ENCODE measurements at places on chromosomes 7 and 10. TPM values are rescaled to one million over a fixed set of nuclear protein-coding genes. Genes with fewer than 3 reads are reported as not detected.

GRCh38 chr7:51012569-51013217 lies 230.0 kb upstream of the GRB10 start:
- H3K27ac ChIP-seq, result no peak overlapping the region
- DNase-seq, result no peak
- peaks cover 8% of the 10 kb centered on the region for H3K27me3 ChIP-seq
- no peak overlapping the region for H3K4me3 ChIP-seq
- H3K36me3 ChIP-seq, result no peaks in the 10 kb centered on the region
- no peaks in the 10 kb centered on the region for H3K4me1 ChIP-seq

DNA sequence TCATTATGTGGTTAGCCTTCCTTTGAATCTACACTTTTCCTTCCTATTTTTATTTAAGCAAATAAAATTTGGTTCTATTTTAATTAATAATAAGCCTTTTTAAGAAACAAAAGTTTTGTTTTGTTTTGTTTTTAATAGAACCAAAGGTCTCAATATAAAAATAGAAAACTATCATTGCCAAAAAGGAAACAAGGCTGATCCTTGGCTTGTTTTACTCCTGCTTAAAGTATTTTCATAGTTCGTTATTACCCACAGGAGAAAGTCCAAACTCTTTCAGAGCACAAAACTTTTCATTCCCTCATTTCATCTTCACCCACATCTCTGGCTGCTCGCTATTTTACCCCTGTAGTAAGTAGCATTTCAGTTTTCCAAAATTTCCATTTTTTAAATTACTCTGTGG lies 374.8 kb downstream of the SEMA3D start:
- no peak overlapping the region for H3K27ac ChIP-seq
- DNase-seq, result no peak
- H3K27me3 ChIP-seq, result no peaks in the 10 kb centered on the region
- H3K36me3 ChIP-seq, result no peaks in the 10 kb centered on the region

DNA sequence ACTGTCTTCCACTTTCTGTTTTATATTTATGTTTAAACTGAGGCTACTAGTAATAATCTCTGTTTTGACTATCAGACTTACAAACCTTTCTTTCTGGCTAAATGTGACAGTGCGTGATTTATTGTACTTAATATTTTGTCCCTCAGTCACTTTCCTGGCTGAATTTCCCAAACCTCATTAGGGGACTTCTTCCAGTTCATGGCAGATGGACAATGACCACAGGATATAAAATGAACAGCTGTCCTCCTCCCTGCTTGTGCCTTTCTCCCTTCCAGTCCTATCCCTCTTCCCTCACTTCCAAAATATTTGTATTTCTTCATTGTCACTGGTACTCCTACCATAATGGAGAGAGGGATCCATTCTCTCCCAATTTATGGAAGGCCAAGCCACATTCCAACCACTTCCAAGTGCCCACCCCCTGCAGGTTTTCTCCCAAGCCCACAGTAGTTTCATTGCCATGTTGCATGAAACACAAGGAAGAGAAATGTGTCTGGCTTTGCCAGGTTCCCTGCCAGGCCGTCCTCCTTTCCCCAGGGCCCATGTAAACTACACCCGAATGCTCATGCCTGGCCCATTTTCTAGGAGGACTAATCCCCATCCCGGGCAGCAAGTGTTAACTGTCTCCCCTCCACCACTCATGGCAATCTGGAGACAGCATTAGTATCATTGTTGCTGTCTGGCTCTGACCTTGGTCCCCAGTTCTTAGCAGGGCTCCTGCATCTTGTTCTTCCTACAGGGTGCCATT lies 269.5 kb upstream of the SLC26A5 start:
- H3K4me1 ChIP-seq, result no peaks in the 10 kb centered on the region
- DNase-seq, result no peak
- no peak overlapping the region for H3K4me3 ChIP-seq
- no peaks in the 10 kb centered on the region for H3K36me3 ChIP-seq

- no peaks in the 10 kb centered on the region for H3K27me3 ChIP-seq
- peaks cover 11% of the 10 kb centered on the region for H3K36me3 ChIP-seq
- peak overlapping the region; percentile 31 for H3K4me3 ChIP-seq
- peak overlapping the region; percentile 90 for H3K27ac ChIP-seq
- H3K4me1 ChIP-seq, result peaks cover 98% of the 10 kb centered on the region
- no peak for DNase-seq
Observed at GRCh38 chr10:124696446-124697392, 47.5 kb downstream of the FAM53B start.

- no peaks in the 10 kb centered on the region for H3K36me3 ChIP-seq
- H3K4me3 ChIP-seq, result no peak overlapping the region
- H3K27me3 ChIP-seq, result no peaks in the 10 kb centered on the region
- DNase-seq, result no peak
- H3K4me1 ChIP-seq, result no peaks in the 10 kb centered on the region
Observed at GRCh38 chr7:45977256-45977780, 56.2 kb upstream of the IGFBP3 start.

- no peaks in the 10 kb centered on the region for H3K36me3 ChIP-seq
- H3K27ac ChIP-seq, result no peak overlapping the region
Observed at GRCh38 chr7:155983176-155983815, 171.0 kb upstream of the SHH start.

DNA sequence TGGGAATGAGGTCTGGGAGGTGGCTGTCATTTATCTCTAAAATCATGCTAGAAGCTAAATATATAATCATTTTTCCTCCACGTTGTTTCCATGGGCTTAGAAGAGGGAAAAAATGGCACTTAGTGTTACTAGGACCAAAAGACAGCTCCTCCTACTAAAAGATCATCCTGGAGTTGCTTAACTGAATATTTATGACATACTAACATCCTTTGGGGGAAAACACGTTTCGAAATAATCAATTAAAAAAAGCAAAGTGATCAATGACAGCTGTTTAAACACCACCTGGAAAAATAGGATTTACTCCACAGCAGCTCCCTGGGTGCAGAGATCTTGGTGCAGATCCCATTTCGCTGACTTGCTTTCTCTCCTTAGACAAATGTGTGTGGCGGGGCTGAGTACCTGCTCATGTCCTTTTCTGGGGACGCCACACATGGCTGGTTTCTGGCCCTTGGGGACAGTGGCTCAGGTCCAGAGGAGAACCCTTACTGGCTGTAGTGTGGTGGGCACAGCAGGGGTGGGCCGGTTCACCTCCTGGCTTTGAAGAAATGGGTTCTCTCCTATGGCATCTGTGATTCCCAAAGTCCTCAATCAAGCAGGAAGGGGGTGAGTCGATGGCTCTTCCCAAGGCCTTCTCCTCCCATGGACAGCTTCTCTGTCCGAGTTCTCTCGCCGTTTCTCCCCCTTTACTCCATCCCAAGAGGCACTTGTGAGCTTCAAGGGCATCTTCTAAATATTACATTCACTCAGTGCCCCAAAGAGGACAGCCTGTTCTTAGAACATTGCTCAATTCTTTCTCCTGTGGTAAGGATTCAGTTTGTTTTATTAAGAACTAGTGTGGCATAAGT lies 156.4 kb upstream of the KLF14 start:
- no peak overlapping the region for H3K27ac ChIP-seq
- peaks cover 3% of the 10 kb centered on the region for H3K4me1 ChIP-seq
- H3K36me3 ChIP-seq, result no peaks in the 10 kb centered on the region
- no peak for DNase-seq
- no peaks in the 10 kb centered on the region for H3K27me3 ChIP-seq

- no peaks in the 10 kb centered on the region for H3K4me1 ChIP-seq
- no peaks in the 10 kb centered on the region for H3K36me3 ChIP-seq
- H3K4me3 ChIP-seq, result no peak overlapping the region
- H3K27ac ChIP-seq, result no peak overlapping the region
- DNase-seq, result no peak
Observed at GRCh38 chr10:119761106-119761505, 35.3 kb downstream of the INPP5F start.

DNA sequence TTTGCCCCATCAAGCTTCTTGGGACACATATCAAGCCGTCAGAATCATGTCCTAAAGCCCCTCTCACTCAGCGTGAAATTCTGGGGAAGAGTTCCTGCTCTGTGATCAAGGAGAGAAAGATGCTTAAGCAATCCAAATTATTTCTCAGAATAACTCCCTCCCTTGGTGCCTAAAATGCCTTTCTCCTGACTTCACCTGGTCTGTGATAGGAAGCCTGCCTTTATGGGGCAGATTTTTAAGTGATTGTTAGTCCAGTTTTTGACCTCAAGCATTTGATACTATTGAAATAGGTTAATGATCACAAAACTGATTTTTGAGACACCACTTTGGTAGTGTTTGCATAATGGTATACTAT lies 76.4 kb upstream of the MAGI2 start:
- no peak for DNase-seq
- no peak overlapping the region for H3K27ac ChIP-seq
- no peaks in the 10 kb centered on the region for H3K27me3 ChIP-seq
- H3K4me3 ChIP-seq, result no peak overlapping the region
- H3K4me1 ChIP-seq, result no peaks in the 10 kb centered on the region
- no peaks in the 10 kb centered on the region for H3K36me3 ChIP-seq

GRCh38 chr10:131061216-131061615 lies 250.3 kb downstream of the TCERG1L start:
- no peak for DNase-seq
- H3K27ac ChIP-seq, result no peak overlapping the region
- peaks cover 12% of the 10 kb centered on the region for H3K27me3 ChIP-seq

- H3K27me3 ChIP-seq, result no peaks in the 10 kb centered on the region
- H3K36me3 ChIP-seq, result no peaks in the 10 kb centered on the region
- no peaks in the 10 kb centered on the region for H3K4me1 ChIP-seq
- no peak overlapping the region for H3K27ac ChIP-seq
- no peak for DNase-seq
Observed at GRCh38 chr10:7054915-7055314, 355.9 kb downstream of the SFMBT2 start.

- no peak overlapping the region for H3K27ac ChIP-seq
- no peaks in the 10 kb centered on the region for H3K4me1 ChIP-seq
- no peak for DNase-seq
- H3K4me3 ChIP-seq, result no peak overlapping the region
Observed at GRCh38 chr10:3720228-3721019, 64.6 kb downstream of the KLF6 start.

DNA sequence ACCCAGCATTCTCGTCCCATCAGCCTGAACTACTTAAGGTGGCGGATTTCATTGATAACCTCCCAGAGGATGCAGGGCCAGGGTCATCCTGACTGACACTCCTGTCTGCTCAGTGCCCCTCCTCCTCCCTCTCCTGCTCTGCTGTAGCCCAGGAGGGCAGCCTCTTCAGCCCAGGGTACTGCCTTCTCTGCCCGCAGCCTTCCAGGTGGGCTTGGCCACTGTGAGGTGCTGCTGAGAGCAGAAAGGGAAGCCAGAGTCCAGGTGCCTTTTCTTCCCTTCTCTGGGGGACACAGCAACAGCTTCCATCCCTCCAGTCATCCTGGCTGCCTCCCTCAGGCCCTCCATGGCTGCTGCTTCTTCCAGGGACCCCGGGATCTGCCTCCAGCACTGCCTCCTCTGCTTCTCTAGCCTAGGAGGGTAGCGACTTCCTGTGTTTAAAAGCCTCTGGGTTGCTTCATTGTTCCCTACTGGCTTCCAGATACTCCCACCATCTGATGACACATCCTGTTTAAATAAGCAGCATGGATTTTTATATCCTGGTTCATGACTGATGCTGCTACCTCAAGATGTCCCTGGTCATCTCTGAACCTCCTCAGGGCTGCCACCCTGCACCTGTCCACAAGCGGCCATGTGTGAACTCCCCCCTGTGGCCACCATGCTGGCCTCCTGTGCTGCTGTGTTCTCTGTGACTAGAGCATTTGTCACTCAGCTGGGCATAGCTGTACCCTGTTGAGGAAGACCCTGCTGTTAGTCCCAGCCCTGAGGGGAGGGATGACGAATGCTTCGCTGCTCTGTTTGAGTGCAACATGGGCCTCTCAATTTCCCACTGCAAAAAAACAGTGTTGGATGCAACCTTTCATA lies 55.8 kb downstream of the AKR1C4 start:
- no peaks in the 10 kb centered on the region for H3K27me3 ChIP-seq
- no peak overlapping the region for H3K4me3 ChIP-seq
- DNase-seq, result no peak
- no peak overlapping the region for H3K27ac ChIP-seq
- H3K36me3 ChIP-seq, result no peaks in the 10 kb centered on the region

DNA sequence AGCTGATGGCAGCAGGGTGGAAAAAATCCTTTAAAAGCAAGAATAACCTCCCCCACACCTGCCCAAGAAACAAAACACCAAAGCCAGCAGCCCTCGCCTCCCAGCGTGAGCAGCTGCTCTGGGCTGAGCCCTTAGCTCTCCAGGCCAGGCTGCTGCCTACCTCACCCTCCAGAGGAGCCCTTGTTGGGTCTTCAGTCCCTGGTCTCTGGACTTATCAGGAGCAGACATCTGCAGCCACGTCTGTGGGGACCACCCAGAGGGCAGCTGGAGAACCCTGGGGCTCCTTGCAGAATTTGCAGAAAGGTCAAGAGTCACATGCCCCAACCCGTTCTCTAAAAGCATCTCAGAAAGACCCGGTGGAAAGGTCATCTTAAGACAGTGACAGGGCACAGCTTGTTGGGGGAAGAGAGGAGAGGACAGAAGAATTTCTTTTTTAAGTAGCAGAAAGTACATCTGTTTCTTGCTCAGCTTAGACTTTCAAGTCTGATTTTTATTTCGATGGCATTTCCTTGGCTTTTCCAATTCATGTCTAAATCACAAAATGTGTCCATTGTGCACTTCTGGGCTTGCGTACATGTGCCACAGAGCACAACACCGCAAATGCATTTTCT lies 425.7 kb upstream of the NFE2L3 start:
- no peak overlapping the region for H3K27ac ChIP-seq
- DNase-seq, result no peak
- H3K27me3 ChIP-seq, result peaks cover 4% of the 10 kb centered on the region
- H3K36me3 ChIP-seq, result no peaks in the 10 kb centered on the region
- H3K4me1 ChIP-seq, result no peaks in the 10 kb centered on the region
- H3K4me3 ChIP-seq, result no peak overlapping the region

DNA sequence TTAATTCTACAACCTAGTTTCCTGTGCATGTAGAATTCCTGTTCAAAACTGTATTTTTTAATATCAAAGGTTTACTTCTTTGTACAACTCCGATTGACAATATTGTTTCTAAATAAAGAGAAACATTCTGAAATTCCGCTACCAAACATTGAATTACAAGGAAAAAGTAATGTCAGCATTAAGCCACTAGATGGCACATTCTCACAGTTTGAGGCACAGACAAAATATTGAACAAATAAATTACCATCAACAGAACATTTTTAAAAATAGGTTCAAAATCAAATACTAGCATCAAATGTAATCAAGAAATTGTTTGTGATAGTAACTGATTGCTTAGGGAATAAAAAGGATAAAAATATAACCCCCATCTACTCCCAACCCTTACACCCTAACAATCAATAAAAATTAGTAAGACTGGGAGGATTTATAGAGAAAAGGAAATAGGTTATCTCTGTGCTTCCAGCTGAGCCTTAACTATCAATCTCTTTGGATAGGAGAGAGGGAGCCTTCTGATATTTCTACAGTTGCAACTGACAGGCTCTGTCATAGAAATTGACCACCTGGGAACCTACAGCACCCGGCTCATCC lies 86.6 kb upstream of the C7orf33 start:
- DNase-seq, result no peak
- H3K27me3 ChIP-seq, result peaks cover 14% of the 10 kb centered on the region
- no peak overlapping the region for H3K4me3 ChIP-seq
- H3K27ac ChIP-seq, result no peak overlapping the region

Gene UNC5B
- not detected for total RNA-seq

Gene CHRM2
- total RNA-seq, result not detected

All from T-cell (primary cell).